ENCODE measurements at places on chromosomes 12 and 14.

GRCh38 chr14:33949411-33949893 is 1.4 kb downstream of the EGLN3 start:
- no peak for DNase-seq

GRCh38 chr12:101287357-101287756 is 7.5 kb downstream of the UTP20 start:
- DNase-seq: no peak

DNA sequence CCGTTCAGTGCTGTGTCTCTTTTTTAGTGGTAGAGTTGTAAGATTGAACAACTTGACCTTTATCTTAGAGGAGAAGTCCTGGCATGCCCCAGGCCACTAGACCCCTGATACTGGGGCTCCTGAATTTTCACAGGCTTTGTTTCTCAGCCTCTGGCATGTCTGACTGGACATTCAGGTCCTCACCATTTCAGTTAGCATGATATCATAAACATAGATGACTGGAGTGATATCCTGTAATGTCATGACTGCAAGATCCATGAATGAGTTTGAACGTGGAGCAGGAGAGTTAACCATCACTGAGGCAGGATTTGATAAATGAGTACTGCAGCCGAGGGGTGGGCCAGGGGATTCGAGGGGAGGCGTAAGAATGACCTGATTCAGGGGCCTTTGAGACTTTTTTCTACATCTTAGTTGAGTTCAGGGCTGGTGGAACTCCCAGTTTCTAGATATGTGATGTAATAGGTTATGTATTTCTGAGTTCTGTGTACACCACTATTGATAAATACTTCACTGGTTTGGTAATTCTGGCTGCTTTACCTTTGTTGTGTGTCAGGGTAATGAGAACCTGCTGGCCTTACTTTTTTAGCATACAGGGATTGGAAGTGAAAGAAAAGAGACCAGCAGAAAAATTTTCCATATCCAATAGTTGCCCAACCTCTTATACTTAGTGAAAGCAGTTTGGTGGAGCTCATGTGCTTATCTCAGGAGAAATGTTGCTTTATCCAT is 217.0 kb downstream of the SYNE2 start:
- DNase-seq: no peak

- no peak for DNase-seq
Measured at GRCh38 chr12:131758016-131758739, 47.3 kb downstream of the SFSWAP start.

DNA sequence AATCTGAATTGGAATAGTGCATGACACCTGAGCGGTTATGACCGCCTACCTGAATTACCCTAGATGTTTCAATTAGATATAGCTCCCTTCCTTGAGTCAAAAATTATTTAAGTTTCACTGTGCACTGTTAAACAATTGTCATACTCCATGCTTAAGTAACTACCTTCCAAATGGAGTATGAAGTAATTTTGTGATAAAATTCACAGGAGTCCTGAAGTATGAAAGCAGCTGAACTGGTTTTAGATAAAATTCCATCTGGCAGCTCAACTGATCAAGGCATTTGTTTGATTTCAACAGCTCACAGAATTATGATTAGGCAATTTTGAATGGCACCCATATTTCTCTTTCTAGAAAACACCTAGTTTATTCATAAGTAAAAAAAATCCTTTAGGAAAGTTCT is 19.5 kb downstream of the PRICKLE1 start:
- no peak for DNase-seq

DNA sequence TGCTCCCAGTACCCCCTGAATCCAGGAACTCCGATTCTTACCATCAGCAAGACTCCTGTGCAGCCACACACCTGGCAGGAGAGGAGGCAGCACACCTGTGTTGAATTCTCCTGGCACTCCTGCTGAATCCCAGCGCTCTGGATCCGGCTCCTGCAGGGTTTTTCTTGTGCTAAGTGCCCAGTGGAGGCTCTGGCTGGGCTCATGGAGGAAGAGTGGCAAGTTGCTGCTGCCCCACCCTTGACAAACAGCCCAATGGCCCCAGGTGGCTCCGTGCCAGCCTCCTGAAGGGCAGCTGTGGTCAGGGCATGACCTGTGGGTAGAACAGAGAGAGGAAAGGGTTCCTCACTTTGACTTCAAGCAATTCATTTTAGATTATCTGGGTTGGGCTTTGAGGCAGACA is 20.0 kb downstream of the CRACR2A start:
- DNase-seq: no peak

- DNase-seq: no peak
Measured at GRCh38 chr12:131002216-131002631, 48.5 kb downstream of the ADGRD1 start.

DNA sequence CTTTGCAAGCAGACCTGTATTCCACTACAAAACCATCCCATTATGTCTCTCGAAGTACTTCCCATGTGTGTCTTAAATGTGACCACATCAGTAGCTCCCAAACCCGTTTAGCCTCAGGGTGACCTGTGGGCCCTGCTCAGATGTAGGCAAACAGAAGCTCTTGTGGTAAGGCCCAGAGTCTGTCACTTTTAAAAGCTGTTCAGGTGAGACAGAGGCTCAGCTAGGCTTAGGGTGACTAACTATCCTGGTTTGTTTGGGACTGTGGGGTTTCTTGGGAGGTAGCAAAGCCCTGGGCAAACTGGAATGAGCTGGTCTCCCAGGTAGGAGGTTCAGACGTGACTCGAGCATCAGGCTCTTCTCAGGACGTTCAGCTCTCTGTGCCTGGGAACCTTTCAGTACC is 64.5 kb upstream of the VASH1 start:
- DNase-seq: no peak

DNA sequence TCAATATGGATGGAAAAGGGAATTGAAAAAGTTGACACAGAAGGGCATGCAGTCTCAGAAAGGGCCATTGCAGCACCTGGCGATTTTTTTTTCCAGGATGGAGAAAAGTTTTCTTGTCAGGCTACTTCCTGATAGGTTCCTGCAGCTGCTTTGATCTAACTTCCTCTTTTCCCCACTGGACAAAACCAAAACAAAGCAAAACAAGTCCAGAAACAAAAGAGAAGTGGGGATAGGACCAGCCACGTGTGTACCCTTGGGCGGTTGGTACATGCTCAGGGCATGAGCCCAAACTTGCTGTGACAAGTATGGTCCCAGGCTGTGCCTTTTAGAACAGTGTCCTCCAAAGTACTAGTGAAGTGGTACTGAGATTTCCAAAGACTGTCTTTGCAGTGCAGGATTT is 89.8 kb downstream of the CHST11 start:
- no peak for DNase-seq

DNA sequence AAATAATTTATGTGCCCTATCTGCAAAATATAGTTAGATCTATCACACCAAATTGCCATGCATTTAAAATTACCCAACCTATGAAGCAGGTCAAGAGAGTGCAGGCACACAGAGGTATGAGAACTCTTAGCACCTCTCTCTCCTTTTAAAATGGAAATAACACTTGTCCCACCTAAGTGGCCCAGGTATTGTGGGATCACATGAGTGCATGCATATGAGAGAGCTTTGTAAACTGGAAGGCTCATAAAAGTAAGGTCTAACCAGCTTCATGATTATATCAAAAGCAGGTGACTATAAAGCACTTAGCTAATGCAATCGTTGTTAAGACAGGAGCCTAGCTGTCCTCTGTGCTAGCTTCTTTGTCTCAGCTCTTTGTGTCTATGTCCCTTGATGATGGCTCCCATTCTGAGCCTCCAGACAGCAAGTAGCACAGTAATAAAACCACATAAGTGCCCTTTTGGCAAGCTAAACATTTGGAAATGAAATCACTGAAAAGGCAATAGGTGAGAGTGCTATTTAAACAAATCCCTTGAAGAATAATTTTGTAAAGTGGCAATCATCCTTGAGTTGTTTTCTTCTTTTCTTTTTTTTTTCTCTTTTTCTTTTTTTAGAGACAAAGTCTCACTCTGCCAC is 219.0 kb downstream of the NTF3 start:
- no peak for DNase-seq

DNA sequence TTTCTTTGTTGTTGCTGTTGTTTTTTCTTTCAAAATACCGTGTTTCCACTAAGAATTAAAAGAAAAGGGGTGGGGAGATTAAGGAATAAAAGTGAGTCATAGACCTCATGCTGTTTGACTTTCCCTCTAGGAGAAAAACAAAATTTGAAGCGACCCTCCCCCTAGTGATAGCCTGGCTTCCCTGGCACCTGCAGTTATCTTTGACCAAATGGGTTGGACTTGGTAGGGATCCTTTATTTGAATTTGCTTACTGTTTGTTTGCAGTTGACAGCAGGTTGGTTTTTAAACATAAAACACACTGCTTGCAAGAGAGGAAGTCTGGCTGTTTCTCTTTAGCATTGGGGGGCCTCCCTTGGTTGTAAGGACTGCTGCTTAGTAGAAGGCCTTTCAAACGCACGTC is 14.0 kb downstream of the OTX2 start:
- no peak for DNase-seq

DNA sequence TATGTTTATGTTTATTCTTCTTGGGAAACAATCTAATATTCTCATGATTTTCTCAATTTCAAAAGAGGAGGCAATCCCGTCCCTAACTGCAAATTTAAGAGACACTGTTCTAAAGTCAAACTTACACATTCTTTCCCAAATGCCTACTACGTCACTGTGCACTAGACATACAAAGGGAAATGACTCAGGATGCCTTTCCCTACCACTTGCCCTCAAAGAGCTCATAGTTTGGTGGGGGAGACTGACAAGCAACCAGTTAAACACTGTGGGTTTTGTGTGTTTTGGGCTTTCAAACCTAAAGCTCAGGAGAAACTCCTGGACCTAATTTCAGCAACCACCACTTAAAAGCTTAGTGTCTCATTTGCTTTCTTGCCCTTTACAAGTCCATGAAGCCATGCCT is 58.4 kb downstream of the ATP2B1 start:
- DNase-seq: no peak

GRCh38 chr12:62075870-62076269 is 184.3 kb upstream of the USP15 start:
- DNase-seq: no peak

- DNase-seq: no peak
Measured at GRCh38 chr14:31297701-31298344, 90.2 kb upstream of the HECTD1 start.

GRCh38 chr12:946212-946611 is 3.3 kb downstream of the RAD52 start:
- DNase-seq: no peak

DNA sequence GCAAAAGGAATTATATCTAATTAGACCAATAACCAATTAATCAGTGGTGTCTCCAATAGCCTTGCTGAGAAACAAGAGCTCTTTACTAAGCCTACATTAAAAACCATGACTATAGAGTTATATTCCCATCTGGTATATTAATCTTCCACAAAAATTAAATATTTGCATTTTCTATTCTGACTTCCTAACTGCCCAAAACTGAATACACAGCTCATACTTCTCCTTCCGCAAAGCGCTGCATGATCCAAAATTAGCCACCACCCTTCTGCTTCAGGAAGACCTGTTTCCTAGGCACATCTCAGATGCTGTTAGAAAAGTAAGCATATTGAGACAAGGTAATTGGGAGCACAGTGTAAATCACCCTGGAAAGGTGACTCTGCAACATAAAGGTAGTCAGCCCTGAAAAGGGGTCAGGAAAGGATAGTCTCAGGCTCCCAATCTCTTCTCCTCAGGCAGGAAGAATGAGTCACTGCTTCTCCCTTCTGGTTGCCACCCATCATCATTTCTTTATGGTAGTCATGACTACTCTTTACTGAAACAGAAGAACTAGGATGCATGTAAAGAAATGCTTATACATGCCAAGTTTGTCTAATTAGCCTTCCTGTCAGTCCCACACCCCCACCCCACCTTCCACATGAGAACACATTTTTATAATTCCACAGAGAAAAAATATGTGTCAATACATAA is 54.3 kb downstream of the PLCZ1 start:
- no peak for DNase-seq

DNA sequence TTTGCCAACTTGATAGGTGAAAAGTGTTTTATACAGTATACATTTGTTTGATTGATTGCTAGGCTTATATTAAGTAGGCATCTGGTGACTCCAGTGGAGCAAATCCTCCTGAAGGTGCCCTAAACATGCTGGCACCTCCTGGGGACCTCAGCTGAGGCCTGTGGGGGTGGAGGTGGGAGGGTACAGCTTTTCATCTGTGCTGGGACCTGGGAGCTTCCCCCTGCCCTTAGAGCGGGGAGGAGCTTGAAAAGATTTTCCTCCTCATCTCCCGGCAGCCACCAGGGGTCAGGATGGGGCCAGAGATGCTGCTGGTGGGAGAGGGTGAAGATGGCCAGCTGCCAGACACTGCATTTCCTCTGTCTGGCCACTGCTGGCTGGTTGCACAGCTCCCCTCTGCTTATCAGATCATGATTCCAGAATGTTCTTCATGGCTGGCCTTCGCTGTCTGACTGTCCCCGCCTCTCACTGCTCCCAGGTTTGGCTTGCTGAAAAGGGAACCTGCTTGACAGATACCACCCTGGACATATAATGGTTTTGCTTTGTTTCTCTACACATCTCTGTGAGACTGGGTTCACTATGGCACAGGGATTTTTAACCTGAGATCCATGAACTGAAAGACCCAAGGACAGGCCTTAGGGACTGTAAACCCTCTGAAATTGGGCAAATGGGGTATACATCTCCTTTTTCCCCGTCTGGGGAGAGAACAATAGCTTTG is 10.5 kb upstream of the JPH4 start:
- peak; percentile 40 for DNase-seq

DNA sequence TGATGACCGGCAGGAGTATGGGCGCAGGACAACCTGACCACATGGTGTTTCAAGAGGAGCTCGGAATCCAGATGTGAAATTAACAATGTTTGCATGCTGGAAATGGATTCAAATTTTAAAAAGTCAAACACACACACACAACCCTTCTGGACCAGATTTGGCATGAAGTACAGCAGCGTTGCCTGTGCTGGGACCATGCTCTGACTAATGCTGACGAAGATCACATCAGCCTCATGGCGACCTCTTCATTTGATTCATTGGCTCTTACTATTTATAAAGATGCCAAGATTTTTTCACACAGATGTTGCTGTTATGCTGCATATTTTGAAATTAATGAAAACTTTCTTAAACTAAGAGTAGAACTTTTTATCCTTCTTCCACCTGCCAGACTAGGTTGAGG is 926.6 kb upstream of the TMEM132C start:
- no peak for DNase-seq

DNA sequence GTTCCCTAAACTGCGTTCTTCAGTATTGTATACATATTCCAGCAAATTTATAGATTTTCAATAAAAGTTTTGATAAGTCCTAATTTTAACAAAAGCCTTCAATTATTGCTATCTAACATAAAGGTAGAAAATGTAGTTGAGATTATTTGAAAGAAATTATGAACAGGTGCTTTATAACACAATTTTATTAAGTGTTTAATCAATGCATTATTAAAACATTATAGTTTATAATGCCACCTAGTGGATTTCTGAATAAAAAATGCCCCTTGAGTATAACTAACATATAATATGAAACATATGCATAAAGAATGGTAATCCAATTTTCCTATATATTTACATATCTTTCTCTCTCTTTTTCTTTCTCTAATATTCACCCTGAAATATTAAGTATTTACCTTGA is 515.3 kb downstream of the SLC6A15 start:
- no peak for DNase-seq

GRCh38 chr14:43765474-43765873 is 741.6 kb downstream of the FSCB start:
- no peak for DNase-seq
